Activated CD4-positive, CD25-positive, alpha-beta regulatory T cell (primary cell): ENCODE measurements at places on chromosomes 16 and 17.

GRCh38 chr17:78253946-78254672 is 22.7 kb downstream of the TMEM235 start:
- DNase-seq = peak; percentile 70

DNA sequence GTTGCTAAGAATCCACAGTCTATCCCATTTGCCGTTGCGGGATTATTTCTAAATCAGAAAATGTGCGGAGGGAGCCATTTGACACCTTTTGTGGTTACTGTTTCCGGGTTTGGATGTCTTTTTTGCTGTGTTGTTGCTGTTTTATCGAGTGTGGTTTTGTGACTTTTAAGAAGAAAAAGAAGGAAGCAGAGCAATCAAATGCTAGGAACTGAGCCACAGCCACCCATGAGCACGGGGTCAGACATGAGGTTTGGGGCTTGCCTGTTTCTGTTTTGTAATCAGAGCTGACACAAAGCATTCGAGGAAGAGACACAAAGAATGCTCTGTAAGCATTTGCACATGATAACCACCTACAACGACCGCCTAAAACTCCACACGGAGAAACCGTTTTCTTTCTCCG is 53.1 kb upstream of the CHMP6 start:
- DNase-seq = no peak

- DNase-seq = peak; percentile 58
Observed at GRCh38 chr16:67883872-67884261, 818 bp upstream of the NRN1L start.

- no peak for DNase-seq
Observed at GRCh38 chr16:27110524-27110896, 43.8 kb downstream of the C16orf82 start.

DNA sequence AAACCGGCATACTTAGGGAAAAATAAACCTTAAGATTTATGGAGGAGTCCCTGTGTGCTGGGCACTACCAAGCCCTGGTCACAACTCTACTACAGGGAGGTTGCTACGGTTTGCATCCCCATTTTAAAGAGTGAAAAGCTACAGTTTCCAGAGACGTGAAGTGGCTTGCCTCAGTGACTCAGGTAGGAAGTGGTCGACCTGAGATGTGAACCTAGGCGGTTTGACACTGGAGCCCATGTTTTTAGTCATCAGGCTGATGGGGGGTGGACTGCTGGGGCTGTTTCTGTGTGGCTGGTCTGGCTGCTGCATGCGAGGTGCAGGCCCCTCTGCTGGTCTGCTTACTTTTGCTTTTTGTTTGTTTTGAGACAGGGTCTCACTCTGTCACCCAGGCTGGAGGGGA is 6.6 kb downstream of the COX6A2 start:
- no peak for DNase-seq

DNA sequence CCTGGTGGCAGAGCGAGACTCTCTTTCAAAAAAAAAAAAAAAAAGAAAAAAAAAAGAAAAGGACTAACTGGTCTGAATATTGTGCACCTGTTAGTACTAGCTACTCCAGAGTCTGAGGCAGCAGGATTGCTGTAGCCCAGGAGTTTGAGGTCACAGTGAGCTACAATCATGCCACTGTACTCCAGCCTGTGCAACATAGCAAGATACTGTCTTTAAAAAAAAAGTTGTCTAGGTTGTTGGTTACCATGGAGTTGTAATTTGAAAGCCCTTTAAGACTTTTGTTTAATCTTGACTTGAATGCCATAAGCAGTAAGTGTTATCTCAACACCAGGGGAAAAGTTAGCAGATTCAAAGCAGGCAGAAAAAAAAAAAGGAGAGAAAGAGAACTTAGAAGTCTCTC is 10.9 kb upstream of the C16orf54 start:
- no peak for DNase-seq

- no peak for DNase-seq
Observed at GRCh38 chr16:80500116-80500859, 40.5 kb upstream of the DYNLRB2 start.

DNA sequence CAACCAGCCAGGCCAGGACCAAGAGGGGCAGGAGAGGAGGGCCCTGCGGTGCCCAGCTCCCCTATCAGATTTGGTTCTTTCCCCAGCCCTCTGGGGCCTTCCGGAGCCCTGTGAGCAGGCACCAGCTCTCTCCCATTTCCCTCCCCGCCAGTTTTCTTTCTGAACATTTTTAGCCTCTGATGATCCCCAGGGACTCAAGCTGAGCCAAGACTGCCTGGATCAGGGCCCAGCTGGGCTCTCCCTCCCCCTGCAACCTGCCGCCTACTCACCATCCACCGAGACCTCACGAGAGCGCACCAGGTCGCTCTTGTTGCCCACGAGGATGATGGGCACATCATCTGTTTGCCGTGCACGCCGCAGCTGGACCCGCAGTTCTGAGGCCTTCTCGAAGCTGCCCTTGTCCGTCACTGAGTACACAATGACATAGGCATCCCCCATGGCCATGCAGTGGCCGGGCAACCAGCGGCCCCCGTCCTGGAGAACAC is 2.0 kb downstream of the RRAD start:
- no peak for DNase-seq

GRCh38 chr17:14354807-14355206 is 53.9 kb downstream of the HS3ST3B1 start:
- DNase-seq = no peak

DNA sequence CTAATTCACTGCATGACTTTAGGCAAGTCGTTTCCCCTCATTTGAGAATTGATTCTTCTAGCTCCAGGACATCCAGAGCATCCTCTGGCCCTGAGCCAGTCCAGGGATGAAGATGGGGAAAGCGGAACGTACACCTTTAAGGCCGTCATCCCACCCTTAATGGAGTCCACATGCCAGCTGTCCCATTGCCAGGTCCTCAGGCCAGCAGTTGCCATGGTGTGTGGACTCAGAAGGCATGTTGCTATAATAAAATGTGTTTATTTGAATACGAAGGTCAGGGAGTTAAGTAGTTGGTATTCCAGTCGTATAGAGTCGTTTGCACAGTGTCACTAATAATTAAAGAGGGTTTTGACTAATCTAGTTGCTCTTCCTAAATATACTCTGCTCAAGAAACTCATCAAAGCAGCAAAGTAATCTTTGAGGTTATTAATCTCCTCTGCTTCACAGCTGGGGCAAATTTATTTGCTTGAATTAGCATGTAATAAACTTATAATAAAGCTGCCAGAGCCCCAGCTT is 30.4 kb downstream of the CCDC182 start:
- no peak for DNase-seq
